EL (cell line): ENCODE measurements at places on chromosomes 1 and 21.

DNA sequence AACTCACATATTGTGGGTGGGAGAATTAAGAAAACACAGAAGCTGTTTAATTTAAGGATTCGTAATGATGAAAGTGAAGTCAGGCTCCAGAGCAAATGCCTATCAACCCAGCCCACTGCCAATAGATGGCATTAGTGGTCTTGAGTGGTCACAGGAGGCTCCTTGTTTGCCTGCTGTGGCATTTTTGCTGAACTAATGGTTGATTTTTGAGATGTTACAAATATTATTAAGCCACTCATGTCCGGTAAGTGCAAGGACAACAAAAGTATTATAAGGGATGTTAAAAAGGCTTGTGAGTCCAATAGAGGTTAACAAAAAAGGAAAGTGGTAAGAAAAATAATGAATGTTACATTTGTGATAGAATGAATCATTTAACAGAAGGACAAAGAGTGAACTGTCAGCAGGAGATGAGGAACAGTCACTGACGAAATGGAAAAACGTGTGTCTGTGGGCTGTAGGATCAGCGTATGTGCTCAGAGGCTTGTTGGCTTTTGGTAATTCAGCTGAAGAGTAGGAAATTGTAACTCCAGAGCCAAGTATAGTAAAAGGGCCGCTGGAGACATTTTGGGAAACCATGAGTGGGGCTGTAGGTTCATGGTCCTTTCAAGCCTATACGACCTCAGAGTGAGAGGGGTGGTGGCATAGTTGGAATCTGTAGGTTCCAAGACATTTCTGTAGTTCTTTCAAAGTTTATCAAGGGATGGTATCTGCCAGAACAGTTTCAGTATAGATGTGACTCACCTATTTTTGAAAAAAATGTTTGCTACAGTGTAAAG lies 11.2 kb downstream of the SFT2D2 start:
- DNase-seq: no peak

- DNase-seq: no peak
These were observed 24.7 kb downstream of the RGS1 start for GRCh38 chr1:192600275-192600674.

GRCh38 chr1:182137546-182137945 lies 76.0 kb upstream of the ZNF648 start:
- no peak for DNase-seq

- peak; percentile 14 for DNase-seq
These were observed 273.3 kb downstream of the DUSP10 start for GRCh38 chr1:221468546-221468945.

DNA sequence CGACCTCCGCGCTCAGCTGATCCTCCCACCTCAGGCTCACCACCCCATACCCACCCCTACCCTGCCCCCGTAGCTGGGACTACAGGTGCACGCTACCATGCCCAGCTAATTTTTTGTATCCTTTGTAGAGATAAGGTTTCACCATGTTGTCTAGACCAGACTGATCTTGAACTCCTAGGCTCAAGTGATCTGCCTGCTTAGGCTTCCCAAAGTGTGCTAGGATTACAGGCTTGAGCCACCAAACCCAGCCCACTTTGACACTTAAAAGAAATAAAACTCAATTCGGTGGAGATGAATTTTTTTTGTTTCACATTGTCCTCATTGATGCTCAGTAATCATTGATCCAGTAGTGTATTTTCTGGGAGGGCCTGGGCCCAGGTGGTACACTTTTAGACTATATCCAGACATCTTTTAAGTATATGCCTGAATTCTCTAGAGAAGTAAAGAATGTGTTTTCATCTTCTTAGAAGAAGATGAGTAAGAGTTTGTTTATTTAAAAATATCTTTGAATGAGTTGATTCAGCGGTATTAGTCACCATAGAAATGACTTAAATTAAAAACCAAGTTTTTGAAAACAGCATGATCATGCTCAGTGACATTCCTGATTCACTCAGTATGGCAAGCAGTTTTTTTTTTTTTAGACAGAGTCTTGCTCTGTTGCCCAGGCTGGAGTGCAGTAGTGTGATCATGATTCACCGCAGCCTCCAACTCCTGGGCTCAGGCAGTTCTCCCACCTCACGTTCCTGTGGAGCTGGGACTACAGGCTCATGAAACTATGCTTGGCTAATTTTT lies 57.8 kb downstream of the EPB41 start:
- peak; percentile 95 for DNase-seq

GRCh38 chr1:48629867-48630266 lies 146.8 kb downstream of the BEND5 start:
- no peak for DNase-seq

- no peak for DNase-seq
These were observed 23.8 kb downstream of the FAM89A start for GRCh38 chr1:231016234-231016633.

GRCh38 chr1:197773856-197774255 lies 1.4 kb downstream of the DENND1B start:
- DNase-seq: no peak

DNA sequence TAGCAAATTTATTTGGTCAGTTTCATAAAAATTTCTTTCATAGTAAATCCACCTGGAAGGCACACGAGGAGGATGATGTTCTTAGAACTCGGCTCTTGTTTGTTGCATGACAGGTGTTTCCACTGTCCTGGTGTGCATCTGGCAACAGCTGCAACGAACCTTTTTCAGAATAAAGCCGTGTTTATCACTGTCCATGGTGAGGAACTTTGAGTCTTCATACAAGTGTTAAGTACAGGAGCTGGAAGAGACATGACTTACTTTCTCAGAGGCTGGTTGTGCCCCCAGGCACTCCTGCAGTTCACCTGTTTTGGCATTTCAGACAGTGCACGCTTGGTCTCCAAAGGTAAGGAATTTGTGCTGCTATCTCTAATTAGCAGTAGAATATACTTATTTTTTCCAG lies 97.1 kb downstream of the ADAMTS1 start:
- no peak for DNase-seq

- DNase-seq: peak; percentile 52
These were observed 7.4 kb upstream of the DEGS1 start for GRCh38 chr1:224175617-224176016.

- peak; percentile 52 for DNase-seq
These were observed 24.9 kb upstream of the CR1L start for GRCh38 chr1:207619871-207620542.

DNA sequence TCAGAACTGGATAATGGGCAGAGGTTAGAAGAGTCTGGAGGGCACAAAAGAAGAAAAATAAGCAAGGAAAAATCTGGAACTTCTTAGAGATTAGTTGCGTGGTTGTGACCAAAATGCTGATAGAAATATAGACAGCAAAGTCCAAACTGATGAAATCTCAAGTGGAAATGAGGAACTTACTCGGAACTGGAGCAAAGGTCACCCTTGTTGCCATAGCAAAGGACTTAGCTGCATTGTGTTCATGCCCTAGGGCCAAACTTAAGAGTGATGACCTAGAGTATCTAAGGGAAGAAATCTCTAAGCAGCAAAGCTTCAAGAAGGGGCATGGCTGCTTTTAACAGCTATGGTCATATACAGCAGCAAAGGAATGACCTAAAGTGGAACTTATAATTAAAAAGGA lies 180.0 kb downstream of the TTLL7 start:
- DNase-seq: peak; percentile 75

GRCh38 chr1:153642161-153642560 lies 8.3 kb downstream of the CHTOP start:
- DNase-seq: no peak

GRCh38 chr21:40667967-40668366 lies 179.0 kb downstream of the DSCAM start:
- DNase-seq: no peak

GRCh38 chr1:162235241-162235800 lies 141.3 kb downstream of the SPATA46 start:
- DNase-seq: peak; percentile 83

DNA sequence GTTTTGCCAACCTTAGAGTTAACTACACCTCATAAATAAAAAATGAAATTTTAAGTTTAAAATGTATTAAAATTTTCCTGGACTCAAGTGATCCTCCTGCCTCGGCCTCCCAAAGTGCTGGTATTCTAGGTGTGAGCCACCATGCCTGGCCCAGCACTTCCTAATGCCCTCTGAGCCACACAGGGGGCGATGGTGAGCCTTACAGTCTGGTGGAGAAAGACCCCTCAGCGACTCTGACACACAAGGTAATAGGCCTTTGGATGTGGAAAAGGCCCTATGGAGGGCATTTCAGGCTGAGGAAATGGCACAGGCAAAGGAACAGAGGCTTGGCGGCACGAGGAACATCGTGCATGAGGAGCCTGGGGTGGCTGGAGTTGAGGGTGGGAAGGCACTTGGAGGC lies 6.7 kb downstream of the CITED4 start:
- DNase-seq: no peak

DNA sequence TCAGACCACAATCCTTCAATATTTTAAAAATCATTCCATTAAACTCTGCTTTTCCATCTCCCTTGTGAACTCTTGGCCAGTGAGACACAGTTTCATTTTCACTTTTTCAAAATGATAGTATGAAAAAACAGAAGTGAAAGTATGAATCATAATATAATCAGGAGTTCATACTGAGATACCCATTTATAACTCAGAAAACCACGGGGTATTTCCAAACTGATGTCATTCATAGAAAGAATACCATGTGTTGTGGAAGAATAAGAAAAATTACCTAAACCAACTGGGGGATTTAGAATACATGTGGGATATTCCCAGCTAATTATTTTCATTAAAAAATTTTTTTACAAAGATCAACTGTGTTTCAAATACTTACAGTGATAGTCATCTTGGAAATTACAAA lies 149.9 kb downstream of the MRPL39 start:
- DNase-seq: peak; percentile 80

DNA sequence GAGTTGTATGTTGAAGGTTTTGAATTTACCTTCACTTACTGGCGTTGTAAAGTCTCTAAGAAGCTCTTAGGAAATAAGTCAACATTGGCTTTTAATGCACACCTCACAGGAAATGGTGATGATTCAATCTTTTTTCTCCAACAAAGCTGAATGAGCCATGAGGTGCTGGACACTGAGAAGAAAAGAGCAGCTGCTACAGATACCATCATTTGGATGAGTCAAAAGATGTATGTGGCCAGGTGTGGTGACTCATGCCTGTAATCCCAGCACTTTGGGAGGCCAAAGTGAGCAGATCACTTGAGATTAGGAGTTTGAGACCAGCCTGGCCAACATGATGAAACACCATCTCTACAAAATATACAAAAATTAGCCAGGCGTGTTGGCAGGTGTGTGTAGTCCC lies 3.3 kb upstream of the IL23R start:
- DNase-seq: peak; percentile 47

GRCh38 chr1:117077267-117077666 lies 17.1 kb downstream of the TTF2 start:
- DNase-seq: peak; percentile 86

GRCh38 chr1:2595261-2595811 lies 8.8 kb downstream of the PRXL2B start:
- no peak for DNase-seq

DNA sequence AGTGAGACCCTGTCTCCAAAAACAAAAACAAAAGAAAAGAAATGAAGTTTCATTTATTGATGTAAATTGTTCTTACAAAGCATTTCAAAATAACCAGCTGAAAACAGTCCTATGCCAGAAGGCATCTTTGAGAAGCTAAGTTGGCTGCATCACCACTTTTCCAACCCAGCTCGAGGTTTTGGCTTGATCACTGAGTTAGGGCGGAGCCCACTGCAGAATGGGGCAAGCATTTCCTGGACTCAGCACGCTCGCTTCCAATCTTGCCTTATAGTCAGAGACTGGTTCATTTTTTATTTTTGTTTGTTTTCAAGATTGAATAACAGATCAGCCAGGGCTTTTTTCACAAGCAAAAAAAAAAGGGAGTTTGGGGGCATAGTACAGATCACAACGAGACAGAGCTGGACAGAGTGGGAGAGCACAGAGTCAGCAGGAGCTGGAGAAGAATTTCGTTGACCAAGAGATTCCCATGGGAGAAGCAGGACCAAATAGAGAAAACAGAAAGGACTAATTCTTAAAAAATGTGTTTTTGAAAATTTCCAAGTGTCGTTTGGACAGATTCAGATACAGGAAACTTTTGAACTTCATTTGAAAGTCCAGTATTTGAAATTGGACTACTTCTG lies 23.5 kb upstream of the COL6A1 start:
- peak; percentile 23 for DNase-seq

GRCh38 chr1:206684003-206684402 lies 702 bp upstream of the MAPKAPK2 start:
- no peak for DNase-seq

- DNase-seq: no peak
These were observed 294.6 kb downstream of the RPS6KC1 start for GRCh38 chr1:213345621-213346020.

- no peak for DNase-seq
These were observed 47.2 kb upstream of the ECE1 start for GRCh38 chr1:21337454-21337927.

DNA sequence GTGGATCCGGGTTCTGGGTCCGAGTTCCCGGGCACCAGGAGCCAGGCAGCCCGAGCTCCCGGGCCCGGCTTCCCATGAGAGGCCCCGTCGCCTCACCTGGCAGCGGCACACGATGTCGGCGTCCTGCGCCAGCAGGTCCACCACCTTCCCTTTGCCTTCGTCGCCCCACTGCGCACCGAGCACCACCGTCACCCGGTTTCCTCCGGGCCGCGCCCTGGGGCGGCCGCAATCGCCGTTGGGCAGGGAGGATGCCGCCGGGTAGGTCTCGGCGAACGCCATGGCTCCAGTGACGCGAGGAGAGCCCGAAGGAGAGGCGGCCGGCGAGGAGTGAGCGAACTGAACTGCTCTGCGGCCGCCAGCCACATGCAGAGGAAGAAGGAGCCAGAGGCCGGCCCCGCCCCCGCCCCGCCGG lies at the start of gene ADSS2:
Gene ADSS2, minus strand, starts transcription at position 371 of the 412 bp plus-strand sequence. Its CDS starts 92 bp downstream, at position 279.
- DNase-seq: no peak

GRCh38 chr1:98453066-98453465 lies 208.5 kb upstream of the SNX7 start:
- DNase-seq: no peak

DNA sequence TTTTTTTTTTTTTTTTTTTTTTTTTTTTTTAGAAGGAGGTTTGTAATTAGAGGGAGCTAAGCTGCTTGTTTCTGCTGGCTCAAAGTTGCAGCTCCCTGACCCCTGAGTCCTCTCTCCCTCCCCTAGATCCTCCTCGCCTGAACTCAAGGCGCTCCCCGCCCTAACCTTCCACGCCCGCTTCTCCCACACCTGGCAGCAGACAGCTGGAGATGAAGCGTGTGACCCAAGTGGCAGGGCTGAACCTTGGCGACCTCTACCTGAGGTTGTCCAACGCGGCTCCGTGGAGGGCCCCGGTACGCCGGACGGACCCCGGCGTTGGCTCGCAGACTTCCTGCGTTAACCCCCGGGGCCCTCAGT lies 795 bp downstream of the NGF start:
- DNase-seq: no peak

DNA sequence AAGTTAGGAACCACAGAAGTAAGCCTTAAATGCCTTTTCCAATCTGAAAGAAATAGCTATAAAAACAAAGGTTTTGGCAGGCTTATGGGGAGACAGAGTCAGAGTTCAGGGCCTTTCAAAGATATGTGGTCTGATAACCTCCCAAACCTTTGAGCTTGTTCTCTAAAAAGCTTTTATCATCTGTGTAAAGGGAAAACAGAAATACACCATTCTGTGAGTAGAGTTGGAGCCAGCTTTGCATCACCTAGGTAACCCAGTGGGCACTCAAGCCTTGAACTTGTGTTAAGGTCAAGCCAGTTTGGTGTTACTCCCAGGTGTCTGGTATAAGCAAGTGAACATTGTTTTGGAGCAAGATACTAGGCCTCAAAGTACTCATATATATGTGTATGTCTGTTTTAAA lies 50.1 kb downstream of the LAMC1 start:
- DNase-seq: no peak
